ENCODE measurements at places on chromosomes 3 and 15. TPM values are rescaled to one million over a fixed set of nuclear protein-coding genes. Genes with fewer than 3 reads are reported as not detected.

- DNase-seq: no peak
- H3K36me3 ChIP-seq: no peaks in the 10 kb centered on the region
- H3K4me1 ChIP-seq: no peaks in the 10 kb centered on the region
- no peaks in the 10 kb centered on the region for H3K27me3 ChIP-seq
- no peak overlapping the region for H3K27ac ChIP-seq
- H3K4me3 ChIP-seq: no peak overlapping the region
Measured at GRCh38 chr3:157999246-157999645, 107.0 kb downstream of the SHOX2 start.

DNA sequence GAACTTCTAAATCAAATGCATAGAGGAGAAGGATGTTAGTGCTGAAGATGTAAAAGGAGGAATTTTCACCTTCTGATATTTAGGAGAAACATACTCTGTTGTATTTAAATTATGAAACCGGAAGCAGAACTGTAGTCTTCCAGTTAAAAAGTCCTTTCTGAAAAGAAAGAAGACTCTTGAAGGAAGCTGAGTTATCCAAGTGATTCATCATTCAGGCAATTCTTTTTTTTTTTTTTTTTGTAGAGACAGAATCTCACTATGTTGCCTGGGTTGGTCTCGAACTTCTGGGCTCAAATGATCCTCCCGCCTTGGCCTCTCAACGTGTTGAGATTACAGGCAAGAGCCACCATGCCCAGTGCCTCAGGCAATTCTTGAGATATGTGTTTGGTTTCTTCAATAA, 424.8 kb upstream of the TPM1 start:
- H3K27ac ChIP-seq: no peak overlapping the region
- no peaks in the 10 kb centered on the region for H3K4me1 ChIP-seq

DNA sequence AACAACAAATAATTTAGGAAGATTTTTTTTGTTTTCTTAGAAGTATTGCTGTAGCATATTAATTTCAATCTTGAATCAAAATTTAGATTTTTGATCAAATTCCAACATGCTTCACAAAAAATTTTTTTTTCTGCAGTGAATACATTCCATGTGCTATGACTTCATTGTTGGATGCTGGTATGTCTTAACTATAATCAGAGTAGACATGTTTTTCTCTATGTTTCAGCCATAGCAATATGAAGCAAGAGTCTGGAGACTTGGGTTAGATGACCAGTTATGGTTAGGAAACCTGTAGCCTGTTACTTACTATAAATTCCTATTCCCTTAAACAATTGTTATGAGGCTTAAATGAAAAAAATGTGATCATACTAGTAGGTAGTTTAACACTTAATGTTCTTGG, 176.1 kb upstream of the CHL1 start:
- no peak for DNase-seq
- no peaks in the 10 kb centered on the region for H3K27me3 ChIP-seq
- no peak overlapping the region for H3K4me3 ChIP-seq
- H3K27ac ChIP-seq: no peak overlapping the region
- H3K36me3 ChIP-seq: no peaks in the 10 kb centered on the region

DNA sequence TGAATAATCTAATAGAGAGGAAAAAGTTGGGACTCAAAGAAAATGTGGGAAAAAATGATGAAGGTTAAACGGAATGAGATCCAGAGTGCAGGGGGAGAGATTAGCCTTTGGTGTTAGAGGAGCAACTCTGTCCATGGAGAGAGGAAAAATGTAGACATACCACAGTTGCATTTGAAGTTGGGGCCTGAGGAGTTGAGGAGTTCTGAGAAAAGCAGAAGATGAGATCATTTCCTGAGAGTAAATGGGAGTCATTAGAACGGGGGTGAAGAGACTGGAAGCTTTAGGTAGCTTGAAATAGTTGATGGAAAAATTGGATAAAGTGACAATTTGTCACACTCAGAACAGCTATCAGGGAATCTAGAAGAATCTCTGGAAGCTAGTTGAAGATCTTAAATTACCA, 7.3 kb downstream of the CCR5AS start:
- no peaks in the 10 kb centered on the region for H3K4me1 ChIP-seq
- no peaks in the 10 kb centered on the region for H3K36me3 ChIP-seq
- no peak overlapping the region for H3K4me3 ChIP-seq
- no peak for DNase-seq

DNA sequence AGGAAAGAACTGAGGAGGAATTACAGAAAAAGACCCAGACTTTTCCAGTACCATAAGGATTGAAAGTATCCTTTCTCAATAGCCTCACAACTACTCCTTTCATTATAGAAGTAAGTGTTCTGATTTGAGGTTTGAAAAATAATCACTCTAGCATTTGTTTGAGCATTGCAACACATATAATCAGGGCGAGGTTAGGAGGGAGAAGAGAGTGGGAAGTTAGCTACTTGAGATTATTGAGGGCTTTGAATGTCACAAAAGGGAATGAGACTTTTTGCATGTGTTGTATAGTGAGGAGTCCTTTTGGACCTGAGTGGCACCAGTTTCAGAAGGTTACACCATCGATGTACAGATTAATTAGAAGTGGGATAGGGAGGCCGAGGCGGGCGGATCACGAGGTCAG, 65.2 kb upstream of the TNIK start:
- DNase-seq: no peak
- no peaks in the 10 kb centered on the region for H3K4me1 ChIP-seq
- H3K27ac ChIP-seq: no peak overlapping the region
- H3K27me3 ChIP-seq: no peaks in the 10 kb centered on the region

DNA sequence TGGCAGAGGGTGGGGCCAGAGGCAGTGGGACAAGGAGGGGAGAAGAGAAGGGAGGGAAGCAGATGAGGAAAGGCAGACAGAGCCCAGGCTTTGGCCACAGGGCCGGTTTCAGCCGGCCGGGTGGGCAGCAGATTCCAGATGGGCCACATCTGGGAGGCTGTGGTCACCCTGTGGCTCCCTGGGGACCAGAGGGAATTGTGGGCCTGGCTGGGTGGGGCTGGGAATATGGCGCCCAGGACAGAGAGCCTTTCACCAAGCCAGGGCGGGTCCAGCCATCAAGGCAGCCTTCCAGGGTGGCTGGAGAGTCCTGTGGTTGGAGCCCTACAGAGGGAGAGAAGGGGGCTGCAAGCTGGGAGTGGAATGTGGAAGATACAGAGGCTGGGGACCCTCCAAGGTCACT, 18.9 kb downstream of the PTH1R start:
- H3K27ac ChIP-seq: no peak overlapping the region
- H3K4me3 ChIP-seq: no peak overlapping the region
- peaks cover 12% of the 10 kb centered on the region for H3K27me3 ChIP-seq
- no peak for DNase-seq

- no peaks in the 10 kb centered on the region for H3K4me1 ChIP-seq
- H3K27me3 ChIP-seq: no peaks in the 10 kb centered on the region
- peak overlapping the region; percentile 36 for H3K27ac ChIP-seq
- no peak overlapping the region for H3K4me3 ChIP-seq
- DNase-seq: no peak
- no peaks in the 10 kb centered on the region for H3K36me3 ChIP-seq
Measured at GRCh38 chr3:39196671-39197356, 4.4 kb upstream of the XIRP1 start.

DNA sequence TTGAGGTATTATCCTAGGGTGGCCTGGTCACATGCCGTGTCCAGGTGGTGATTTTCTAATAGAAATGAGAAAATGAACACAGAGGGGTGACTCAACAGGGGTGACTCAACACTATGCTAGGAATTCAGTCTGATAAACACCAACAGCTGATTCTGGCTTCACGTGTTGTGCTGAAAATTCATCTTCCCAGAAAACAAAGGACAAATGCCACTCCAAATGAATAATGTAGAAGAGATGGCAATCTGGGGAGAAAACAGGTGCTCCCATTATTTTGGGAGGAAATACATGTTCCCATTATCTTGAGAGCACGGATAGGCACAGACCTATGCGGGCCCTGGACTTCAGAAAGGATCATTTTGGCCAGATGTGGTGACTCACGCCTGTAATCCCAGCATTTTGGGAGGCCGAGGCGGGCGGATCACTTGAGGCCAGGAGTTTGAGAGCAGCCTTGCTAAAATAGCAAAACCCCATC, 101.2 kb upstream of the MEX3B start:
- no peaks in the 10 kb centered on the region for H3K27me3 ChIP-seq
- H3K36me3 ChIP-seq: no peaks in the 10 kb centered on the region
- DNase-seq: no peak
- no peak overlapping the region for H3K27ac ChIP-seq

DNA sequence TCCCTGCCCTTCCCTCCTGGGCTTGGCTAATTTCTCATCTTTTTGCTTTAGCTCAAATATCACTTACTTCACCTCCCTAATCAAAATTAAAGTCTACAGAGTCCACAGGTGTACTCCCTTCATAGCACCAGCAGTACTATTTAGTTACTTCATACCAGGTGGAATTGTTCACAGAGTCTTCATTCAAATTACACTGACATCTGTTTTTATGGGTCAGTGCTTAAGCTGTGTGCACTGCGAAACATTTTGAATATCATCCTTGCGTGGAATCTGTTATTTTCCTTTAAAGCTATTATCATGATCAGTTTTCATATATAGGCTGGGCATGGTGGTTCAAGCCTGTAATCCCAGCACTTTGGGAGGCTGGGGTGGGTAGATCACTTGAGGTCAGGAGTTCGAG, 2.7 kb upstream of the SERF2 start:
- DNase-seq: no peak
- no peaks in the 10 kb centered on the region for H3K27me3 ChIP-seq
- H3K4me1 ChIP-seq: peaks cover 21% of the 10 kb centered on the region
- H3K27ac ChIP-seq: no peak overlapping the region
- H3K4me3 ChIP-seq: no peak overlapping the region

Gene CYP1A2
- total RNA-seq: not detected

Gene SETD5
- total RNA-seq: 149 TPM

Gene INTS14
- 23.5 TPM for total RNA-seq
